T-helper 2 cell (primary cell): ENCODE measurements at places on chromosomes 11 and 22.

DNA sequence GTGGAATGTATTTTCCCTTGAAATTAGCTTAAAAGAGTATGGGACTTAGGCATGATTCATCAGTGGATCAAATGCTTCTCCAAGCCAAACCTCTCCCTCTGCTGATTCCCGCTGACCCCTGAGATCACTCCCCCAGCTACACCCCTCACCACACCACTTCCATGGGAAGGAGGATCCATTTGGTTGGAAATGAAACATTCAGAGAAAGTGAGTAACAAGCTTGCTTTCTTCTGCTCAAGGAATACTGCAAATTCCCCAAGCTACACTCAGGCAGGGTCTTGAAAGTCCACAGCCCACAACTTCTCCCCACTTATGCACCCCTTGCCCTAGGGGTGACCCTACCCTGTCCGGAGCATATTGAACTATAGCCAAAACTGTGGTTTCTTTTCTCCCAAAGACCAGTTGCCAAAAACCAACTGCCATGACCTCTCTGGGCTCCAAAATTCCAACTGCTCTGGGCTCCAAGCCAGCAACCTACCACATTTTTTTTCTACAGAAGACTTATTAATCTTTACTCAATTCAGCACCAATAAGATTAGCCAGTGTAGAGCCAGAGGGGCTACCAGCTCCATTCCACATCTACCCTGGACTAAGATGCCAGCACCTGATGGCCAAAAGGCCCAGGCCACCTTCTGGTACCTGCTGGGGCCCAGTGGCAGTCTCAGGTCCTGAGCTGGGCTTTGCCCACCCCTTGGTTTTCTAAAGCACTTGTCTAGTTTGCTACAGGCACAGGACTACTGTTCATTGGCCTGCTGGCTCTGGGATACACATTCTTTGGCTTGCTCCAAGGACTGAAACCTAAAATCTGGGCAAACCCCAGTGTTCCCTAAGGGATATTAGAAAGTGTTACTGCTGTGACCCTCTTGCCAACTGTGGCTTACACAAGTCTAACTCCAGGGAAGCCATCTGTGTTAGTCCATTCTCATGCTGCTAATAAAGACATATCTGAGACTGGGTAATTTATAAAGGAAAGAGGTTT lies 101.1 kb downstream of the MICAL3 start:
- DNase-seq, result no peak

- no peak for DNase-seq
Measured at GRCh38 chr11:32101791-32102190, 10.9 kb downstream of the RCN1 start.

GRCh38 chr11:70312401-70313357 lies 42.2 kb downstream of the PPFIA1 start:
- DNase-seq, result no peak

DNA sequence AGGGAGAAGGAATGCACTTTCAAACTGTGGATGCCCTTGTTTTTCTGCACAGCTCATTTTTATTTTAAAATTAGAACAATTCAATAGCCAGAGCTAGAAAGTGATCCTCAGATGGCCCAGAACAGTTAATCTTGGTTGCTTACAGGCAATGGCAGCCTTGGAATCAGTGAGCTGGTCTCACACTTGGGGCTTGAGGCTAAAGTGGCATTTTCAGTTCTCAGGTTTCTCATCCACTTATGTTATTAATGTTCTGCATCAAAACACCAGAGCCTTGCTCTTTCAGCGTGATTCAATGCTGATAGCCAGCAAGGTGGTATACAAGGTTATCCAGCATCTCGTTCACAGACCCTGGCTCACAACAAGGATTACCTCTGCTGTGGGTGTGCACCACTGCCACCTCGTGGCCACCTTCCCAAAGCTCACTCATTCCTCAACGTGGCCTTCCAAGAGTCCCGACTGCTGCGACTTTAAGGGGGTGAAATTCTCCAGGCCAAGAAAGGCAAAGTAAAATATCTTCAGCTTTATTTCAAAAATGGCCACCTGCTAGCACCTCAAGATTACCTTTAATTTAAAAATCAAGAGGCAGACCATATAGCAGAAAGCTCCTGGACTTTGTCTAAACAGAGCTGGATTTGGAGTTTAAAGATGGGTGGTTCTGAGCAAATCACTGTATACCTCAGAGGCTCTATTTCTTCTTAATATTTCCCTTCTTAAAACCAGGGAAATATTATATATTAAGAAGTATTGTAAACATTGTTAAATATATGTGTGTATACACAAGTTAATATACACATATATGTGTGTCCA lies 34.2 kb upstream of the FSHB start:
- peak; percentile 30 for DNase-seq

DNA sequence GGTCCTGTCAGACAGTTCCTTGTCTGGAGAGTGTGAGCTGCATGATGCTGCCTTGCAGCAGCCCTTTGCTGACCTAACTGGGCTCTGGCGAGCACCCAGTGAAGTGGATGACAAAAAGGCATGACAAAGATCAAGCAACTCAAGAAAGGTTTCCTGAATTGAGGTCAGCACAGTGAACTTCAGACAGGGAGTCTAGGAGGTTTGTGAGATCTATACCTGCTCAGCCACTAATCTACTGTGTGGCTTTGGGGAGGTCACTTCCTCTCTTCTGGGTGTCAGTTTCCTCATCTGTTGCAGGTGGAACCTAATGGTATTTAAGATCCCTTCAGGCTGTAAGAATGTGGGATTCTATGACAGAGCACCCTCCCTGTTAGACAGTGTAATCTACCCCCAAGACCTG lies 213.9 kb upstream of the NARS2 start:
- no peak for DNase-seq

- no peak for DNase-seq
Measured at GRCh38 chr11:76614471-76615179, 55.9 kb downstream of the LRRC32 start.

DNA sequence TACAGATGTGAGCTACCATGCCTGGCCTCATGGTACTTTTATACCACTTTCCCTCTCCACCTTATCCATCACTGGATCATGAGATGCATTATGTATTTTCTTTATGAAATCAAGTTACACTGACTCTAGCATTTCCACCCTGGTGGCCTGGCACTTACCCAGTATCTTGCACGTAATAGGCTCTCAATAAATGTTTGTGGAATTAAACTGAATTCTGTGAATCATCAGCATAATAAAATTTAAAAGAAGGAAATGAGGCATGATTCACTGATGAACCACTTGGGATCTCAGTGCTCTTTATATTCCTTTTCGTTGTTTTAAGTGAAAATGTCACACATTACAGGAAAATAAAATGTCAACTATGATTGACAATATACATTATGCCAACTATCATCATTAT lies 25.1 kb downstream of the ADM start:
- DNase-seq, result no peak

DNA sequence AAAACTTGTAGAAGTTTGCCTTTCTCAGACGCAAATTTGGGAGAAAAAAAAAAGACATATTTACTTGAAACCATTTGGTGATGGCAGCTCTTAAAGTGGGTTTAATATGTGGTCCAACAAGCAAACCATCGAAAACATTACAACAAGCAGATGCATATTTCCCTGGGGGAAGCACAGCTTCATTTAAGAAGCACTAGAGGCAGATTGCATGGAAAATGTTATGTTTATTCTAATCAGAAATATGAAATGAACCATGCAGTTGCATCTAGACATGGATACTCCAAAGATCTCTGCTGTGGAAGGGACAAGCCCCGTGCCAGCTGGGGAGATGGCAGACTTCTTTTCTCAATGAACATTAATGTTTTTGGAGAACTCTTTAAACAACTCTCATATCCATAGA lies 57.4 kb upstream of the PARVA start:
- DNase-seq, result no peak

DNA sequence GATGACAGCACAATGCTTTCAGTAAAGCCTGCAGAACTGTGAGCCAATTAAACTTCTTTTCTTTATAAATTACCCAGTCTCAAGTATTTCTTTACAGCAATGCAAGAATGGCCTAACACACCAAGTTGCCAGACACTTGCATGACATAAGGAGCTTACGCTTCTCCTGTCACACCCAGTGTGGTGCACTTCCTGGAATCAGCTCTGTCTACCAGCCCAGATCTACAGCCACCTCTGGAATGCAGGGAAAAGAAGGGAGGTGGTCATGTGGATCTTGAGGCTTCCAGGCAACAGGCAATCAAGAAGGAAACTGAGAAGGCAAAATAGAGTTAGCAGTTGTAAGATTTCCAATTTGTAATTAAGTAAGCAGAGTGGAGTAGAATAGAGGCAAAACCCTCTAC lies 37.4 kb upstream of the SESN3 start:
- no peak for DNase-seq

- no peak for DNase-seq
Measured at GRCh38 chr11:85961930-85962363, 106.8 kb downstream of the CCDC83 start.

- no peak for DNase-seq
Measured at GRCh38 chr22:42646569-42647525, 2.3 kb downstream of the CYB5R3 start.

DNA sequence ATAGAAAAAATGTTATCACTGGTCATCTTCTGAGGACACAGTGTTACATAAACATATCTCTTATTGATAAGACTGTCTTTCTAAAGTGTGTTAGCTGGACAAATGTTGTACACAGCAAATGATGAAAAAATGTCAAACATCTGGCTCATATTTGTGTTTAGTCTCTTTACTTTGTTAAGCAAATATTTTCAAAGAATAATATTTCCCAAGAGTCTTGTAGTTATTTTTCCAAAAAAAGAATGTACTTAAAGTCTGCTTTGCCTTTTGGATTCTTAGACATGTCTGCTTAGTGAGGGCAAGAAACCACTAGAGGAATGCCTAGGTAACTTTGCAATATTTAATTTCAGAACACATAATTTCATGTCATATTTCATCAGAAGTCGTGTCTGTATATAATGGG lies 23.9 kb upstream of the CCDC179 start:
- no peak for DNase-seq

- DNase-seq, result no peak
Measured at GRCh38 chr11:57230316-57230715, 6.7 kb downstream of the APLNR start.

- DNase-seq, result no peak
Measured at GRCh38 chr22:49533886-49534285, 293.8 kb downstream of the BRD1 start.

GRCh38 chr11:79054636-79055035 lies 386.2 kb downstream of the TENM4 start:
- DNase-seq, result no peak

DNA sequence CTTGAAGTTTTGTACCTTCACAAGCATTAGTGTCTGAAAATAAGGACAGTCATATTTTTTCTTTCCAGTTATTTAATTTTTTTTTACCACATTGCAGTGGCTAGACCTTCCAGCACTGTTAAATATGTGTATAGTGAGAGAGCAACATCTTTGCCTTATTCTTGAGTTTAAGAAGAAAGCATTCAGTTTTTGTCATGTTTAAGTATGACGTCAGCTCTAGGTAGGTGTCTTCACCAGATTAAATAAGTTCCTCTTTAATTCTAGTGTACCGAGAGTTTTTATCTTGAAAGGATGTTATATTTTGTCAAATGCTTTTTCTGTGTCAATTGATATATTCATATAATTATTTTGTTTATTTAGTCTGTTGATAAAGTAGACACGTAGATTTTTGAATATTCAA lies 258.8 kb downstream of the FAM181B start:
- no peak for DNase-seq

- DNase-seq, result no peak
Measured at GRCh38 chr11:65362320-65362931, 7.9 kb downstream of the TIGD3 start.

GRCh38 chr11:80371931-80372330 lies 931.1 kb upstream of the TENM4 start:
- DNase-seq, result no peak

DNA sequence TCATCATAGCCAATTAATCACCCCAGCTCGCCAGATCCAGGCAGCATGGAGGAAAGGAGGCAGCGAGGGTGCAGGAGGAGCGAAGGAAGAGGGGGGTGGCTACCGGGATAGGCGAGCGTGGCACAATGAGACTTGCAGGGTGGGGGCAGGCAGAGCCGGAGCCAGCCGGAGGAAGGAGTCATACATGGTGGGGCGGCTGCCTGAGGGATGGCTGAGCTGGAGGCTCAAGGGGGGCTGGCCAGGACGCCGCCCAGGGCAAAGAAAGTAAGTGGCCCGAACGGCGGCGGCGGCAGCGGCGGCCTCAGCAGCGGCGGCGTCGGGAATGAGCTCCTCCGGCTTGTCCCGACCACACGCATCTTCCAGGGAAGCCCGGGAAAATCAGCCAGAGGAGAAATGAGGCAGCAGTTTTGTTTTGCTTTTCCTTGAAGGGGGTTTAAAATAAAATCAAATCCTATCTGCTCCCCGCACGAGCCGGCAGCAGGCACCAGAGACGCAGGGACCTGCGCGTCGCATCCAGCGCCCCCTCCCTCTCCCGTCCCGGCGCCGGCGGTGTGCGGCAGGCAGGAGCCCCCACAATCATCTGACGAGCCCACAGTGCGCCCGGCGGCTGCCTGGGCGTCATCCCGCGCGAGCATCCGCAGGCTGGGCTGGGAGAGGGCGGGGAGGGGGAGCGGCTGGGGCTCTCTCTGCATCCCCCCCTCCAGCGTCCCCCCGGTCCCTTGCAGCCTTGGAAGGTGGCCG lies 263.6 kb downstream of the CTTN start:
- no peak for DNase-seq

DNA sequence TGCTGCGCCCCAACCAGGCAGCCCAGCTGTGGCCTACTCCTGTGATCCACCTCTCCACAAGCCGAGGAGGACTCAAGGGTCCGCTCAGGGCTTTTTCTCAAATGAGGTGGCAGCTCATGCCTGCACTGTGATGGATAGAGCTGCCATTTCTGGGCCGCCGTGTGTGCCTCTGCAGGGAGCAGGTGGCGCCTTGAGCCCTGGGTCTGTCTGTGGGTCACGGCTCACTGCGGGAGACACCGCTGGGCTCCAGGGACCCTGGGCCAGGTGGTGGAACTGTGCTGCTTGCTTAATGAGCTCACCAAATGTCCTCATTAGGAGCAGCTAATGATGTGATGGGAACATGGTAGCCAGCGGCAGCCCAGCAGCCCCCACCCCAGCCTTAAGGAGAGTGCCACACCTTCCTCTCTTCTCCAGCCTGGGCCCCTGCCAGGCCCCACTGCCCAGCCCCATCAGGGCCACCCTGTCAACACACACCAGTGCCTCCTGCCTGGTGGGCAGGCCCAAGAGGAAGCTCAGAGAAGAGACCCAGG lies 50.8 kb downstream of the DHCR7 start:
- DNase-seq, result no peak

DNA sequence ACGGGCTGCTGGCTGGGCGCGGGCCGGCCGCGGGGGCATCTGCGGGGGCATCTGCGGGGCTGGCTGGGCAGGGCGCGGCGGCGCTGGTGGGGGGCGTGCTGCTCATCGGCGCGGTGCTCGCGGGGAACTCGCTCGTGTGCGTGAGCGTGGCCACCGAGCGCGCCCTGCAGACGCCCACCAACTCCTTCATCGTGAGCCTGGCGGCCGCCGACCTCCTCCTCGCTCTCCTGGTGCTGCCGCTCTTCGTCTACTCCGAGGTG lies 194 bp downstream of the DRD4 start:
- DNase-seq, result no peak

GRCh38 chr11:95229199-95229992 lies 1.6 kb downstream of the SESN3 start:
- DNase-seq, result no peak

- DNase-seq, result no peak
Measured at GRCh38 chr11:14906578-14906977, 14.5 kb upstream of the CYP2R1 start.

GRCh38 chr11:12126344-12127019 lies 16.1 kb downstream of the MICAL2 start:
- no peak for DNase-seq
